ENCODE measurements at places on chromosomes 4 and X.
A peak's percentile ranks its signal among the peaks of the same experiment; 100 is the strongest.

DNA sequence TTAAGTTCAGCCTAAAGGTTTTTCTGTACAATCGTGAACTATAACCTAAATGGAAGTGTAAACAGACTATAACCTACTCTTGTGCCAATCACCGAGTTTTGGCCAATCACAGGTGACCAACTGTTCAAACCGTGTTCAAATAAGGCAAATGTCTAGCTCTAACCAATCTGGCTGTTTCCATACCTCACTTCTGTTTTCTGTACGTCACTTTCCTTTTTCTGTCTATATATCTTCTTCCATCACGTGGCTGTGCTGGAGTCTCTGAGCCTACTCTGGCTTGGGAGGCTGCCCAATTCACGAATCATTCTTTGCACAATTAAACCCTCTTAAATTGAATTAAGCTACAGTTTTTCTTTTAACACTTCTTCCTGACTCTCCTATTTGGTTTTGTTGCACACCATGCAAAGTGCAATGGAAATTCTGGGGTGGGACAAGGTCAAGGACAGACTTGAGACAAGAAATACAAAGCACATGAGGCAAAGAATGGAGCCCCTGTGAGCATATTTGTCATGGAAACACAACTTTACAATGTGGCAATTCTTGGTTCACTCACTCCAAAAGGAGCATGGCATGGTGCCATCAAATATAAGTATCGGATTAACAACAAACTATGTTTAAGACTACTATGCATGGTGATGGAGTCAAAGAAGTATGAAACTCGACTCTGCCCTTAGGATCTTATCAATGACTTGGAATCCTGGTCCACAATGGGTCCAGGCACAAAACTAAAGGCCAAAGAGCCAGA is 115.7 kb upstream of the FAM9B start:
- DNase-seq, result no peak

DNA sequence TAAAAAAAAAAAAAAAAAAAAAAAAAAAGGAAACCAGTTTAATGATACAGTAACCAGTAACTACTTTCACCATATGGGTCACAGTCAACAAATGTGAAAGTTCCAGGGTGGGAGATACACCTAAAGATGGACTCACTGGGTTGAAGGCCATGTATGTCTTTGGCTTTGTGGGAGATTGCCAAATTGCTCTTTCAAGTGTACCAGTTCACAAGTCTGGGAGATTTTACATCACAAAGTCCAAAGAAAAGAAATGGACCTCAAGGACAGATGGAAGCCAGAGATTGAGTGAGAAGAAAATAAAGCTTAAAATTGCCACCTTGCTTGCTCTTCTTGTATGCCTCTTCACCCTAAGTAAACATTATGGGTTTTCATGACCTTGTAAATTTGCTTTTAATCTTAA is 65.3 kb downstream of the NHS start:
- no peak for DNase-seq

- peak; percentile 76 for DNase-seq
Observed at GRCh38 chr4:38967260-38968095, 64.7 kb downstream of the TMEM156 start.

GRCh38 chrX:10110984-10111363 is 45.8 kb upstream of the CLCN4 start:
- no peak for DNase-seq

- no peak for DNase-seq
Observed at GRCh38 chr4:38531141-38531727, 132.8 kb upstream of the KLF3 start.

- DNase-seq, result no peak
Observed at GRCh38 chrX:154809939-154810665, 4.8 kb upstream of the MPP1 start.

GRCh38 chr4:87511500-87511899 is 17.7 kb downstream of the SPARCL1 start:
- DNase-seq, result no peak

DNA sequence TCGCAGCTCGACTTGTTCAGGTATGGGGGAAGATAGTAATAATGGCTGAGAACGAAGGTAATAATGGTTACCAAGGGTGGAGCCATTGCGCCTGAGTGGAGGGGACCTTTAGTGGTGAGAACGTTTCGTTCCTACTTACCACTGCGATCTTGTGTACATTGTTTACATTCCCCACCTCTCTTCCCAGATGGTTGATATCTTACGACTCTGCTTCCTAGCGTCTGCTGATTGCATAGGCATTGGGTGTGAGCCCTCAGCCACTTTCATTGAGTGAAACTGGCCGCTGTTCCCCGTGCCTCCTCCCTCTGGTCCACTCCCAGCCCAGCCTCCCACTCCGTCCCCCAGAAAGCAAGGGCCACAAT is 850 bp downstream of the IGBP1 start:
- peak; percentile 10 for DNase-seq

DNA sequence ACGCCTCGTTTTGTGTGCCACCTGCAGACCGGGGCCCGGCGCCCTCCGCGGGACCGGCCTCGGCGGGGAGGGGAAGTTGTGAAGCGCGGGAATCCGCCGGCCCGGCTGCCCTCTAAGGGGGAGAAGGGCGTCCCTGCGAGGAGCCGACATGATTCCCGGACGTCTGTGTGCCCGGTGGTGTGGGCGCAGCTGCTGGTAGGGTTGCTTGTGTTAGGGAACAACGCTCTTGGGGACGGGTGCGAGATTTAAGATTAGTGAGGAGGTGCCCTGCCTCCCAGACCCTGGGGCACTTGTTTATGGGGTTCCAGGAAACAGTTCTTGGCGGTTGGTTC is 627 bp downstream of the CDKN2AIP start:
- peak; percentile 35 for DNase-seq

GRCh38 chr4:6920171-6920570 is 10.5 kb downstream of the TBC1D14 start:
- DNase-seq, result no peak

- no peak for DNase-seq
Observed at GRCh38 chr4:140342620-140343019, 30.8 kb upstream of the SCOC start.

DNA sequence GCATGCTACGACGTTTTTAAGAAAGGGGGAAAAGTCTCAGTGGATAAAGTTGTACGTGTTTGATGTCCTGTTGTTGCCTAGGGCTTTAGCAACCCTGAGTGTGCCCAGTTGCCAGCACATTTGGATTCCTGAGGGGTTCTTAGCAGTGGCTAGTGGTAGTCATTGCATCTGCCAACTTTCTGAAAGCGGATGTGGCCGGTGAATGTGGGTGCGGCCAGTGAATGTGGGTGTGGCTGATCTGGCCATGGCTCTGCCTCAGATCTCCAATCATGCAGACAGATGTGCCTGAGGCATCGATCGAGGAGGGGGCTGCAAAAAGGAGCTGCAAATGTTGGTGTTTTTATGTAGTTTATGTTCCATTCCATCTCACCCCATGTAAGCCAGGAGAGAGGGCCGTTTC is 41.5 kb upstream of the FAT1 start:
- peak; percentile 87 for DNase-seq

DNA sequence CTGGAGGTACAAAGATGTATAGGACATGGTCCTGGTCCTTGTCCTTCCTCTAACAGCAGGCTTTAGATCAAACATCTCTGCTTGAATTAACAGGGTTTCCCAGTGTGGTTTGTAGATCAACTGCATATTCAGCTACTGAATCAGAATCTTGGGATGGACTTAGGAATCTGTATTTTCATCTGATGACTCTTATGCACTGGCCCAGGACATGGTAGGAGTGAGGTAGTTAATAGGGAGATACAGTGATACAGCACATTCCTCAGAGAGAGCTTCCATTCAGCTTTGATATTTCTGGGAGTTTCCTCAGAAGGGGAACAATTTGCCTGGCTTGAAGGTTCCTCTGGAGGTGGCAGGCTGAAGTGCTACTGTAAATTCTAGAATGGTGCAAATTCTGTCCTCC is 203.1 kb downstream of the LARP7 start:
- DNase-seq, result peak; percentile 9

- no peak for DNase-seq
Observed at GRCh38 chr4:138320831-138321230, 78.7 kb upstream of the SLC7A11 start.

DNA sequence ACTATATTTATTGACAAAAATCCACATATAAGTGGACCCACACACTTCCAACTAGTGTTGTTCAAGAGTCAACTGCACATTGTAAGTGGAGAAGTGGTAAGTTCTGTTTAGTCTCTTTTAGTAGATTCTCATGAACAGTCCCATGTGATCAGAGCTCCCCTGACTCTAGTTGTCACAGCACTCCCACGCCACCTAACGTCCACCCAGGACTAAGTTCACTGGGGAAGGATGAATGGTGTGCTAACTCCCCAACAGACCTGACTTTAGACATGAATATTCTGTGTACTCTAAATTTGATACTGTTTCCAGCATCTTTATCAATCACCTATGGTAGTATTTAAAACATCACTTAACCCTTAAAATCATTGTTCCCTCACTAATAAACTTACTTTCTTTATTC is 59.8 kb downstream of the PACRGL start:
- peak; percentile 4 for DNase-seq

DNA sequence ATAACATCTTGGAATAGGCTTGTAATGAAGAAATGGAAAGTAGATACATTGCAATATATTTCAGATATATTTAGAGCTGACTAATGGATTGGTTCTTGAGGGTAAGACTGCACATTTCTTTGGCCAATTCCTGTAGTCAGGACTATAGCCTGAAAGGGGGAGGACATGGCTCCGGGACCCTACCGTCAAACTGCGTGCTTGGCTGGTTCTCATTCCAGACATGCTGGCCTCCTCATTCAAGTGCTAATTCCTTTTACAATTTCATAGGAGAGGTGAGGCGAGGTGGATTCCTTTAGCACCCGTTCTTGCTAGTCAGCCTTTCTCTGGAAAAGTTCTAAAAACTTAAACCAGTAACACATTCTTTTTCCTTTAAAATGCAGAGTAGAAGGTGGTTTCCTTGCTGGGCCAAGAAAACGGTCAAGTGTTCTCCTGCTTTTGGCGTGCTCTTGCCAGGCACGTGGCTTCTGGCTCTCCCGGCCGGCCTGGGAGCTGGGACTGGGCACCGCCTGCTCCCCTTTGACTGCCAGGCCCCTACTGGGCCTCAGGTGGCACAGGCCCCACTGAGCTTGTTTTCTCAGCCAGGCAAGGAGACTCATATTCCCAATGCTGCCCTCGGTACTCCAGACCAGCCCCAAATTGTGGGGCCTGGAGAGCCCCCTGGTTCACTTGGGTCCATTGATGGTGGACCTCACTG is 167.2 kb downstream of the STK32B start:
- DNase-seq, result no peak

GRCh38 chrX:17738737-17739535 is 1.6 kb downstream of the SCML1 start:
- no peak for DNase-seq

- DNase-seq, result no peak
Observed at GRCh38 chr4:4666693-4667621, 125.1 kb upstream of the STX18 start.

- DNase-seq, result peak; percentile 57
Observed at GRCh38 chr4:122819708-122820449, 6.8 kb upstream of the FGF2 start.

DNA sequence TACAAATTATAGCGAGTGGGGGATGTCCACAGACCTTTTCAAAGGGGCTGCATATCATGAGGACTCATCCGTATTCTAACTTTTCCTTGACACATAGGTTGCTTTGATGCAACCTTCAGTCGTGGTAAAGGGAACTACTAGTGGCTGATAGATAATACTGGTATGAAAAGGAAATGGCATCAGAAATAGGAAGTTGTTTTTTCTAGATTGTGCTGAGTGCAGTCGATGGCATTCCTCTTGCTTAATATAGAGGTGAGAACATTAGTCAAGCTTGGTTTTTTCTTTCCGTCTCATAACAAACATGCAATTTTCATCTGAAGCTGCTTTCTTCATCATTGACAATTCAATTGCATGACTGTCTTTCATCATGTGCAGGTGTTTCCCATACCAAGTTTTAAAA is 16.6 kb downstream of the ENPEP start:
- DNase-seq, result no peak

- DNase-seq, result no peak
Observed at GRCh38 chr4:1976416-1977352, 32.1 kb downstream of the NELFA start.

DNA sequence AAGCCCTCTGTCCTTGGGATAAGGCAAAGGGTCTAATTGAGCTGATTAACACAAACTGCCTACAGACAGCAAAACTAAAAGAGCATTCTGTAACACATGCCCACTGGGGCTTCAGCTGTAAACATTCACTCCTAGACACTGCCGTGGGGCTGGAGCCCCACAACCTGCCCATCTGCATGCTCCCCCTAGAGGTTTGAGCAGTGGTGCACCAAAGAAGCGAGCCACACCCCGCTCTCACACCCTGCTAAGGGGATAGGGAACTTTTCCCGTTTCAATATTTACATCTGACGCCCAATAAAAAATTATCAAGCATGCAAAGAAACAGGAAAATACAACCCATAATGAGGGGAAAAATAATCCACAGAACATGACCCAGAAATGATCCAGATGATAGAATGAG is 46.9 kb upstream of the HSD17B10 start:
- peak; percentile 37 for DNase-seq

DNA sequence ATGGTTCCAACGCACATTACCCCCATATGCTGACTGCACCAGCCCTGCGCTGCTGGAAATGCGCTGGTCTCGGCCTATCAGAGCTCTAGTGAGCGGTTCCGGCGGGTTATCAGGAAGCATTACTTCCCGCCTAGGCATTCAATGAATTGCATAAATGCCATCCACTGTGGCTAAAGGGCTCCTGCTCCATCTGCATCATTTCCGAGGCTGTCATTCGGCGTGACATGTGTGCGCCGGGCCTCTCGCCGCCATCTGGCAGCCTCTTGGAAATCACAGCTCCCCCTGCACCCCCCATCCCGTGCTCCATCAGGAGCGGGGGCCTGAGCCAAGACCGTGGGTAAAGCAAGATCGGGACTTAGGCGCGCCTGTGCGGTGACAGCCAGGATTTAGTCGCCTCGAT is 64.4 kb downstream of the SEPSECS start:
- DNase-seq, result no peak

- no peak for DNase-seq
Observed at GRCh38 chr4:145453163-145453520, 28.5 kb upstream of the SMAD1 start.

DNA sequence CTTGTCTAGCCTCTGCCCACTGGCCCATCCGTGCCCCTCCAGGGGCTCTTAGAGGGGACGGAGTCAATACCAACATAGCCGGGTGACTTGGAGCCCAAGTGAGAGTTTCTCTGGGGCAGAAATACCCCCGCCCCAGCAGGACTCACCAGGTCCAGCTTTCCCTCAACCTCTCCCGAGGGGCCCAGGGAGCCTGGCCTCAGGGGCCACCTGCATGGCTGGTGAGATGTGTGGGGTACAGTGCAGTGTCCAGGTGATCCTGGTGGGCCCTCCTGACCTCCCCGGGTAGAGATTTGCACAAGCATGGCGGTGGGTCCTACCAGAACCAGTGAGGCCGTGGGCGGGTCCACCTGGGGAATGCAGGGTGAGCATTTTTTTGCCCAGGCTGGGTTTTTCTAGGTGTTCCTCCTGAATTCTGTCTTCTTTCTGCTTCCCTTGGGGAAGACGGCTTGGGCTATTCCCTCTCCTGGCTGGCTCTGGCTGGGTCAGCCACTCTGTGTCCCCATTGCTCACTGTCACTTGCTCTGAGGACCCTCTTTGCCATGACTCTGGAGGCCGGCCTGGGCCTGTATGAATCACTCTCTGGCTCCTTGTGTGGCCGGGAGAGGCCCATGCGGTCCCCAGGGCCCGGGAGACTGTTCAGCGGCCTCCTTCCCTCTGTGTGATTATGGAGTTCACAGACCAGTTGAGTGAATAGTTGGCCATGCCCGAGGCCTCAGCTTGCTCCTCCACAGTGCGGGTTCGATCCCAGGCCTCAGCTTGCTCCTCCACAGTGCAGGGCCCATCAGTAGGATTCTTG is 71.0 kb upstream of the NKX1-1 start:
- DNase-seq, result no peak

All from epithelial cell of esophagus (primary cell).